ENCODE measurements at places on chromosomes 5 and 9. TPM values are rescaled to one million over a fixed set of nuclear protein-coding genes. Genes with fewer than 3 reads are reported as not detected.

GRCh38 chr9:123059472-123060220 lies 26.2 kb downstream of the GPR21 start:
- H3K4me1 ChIP-seq, result no peaks in the 10 kb centered on the region
- no peaks in the 10 kb centered on the region for H3K27me3 ChIP-seq
- H3K4me3 ChIP-seq, result no peak overlapping the region
- no peak for DNase-seq
- no peaks in the 10 kb centered on the region for H3K36me3 ChIP-seq
- H3K27ac ChIP-seq, result no peak overlapping the region

FAM153A gene
- total RNA-seq, result 0.18 TPM

DNA sequence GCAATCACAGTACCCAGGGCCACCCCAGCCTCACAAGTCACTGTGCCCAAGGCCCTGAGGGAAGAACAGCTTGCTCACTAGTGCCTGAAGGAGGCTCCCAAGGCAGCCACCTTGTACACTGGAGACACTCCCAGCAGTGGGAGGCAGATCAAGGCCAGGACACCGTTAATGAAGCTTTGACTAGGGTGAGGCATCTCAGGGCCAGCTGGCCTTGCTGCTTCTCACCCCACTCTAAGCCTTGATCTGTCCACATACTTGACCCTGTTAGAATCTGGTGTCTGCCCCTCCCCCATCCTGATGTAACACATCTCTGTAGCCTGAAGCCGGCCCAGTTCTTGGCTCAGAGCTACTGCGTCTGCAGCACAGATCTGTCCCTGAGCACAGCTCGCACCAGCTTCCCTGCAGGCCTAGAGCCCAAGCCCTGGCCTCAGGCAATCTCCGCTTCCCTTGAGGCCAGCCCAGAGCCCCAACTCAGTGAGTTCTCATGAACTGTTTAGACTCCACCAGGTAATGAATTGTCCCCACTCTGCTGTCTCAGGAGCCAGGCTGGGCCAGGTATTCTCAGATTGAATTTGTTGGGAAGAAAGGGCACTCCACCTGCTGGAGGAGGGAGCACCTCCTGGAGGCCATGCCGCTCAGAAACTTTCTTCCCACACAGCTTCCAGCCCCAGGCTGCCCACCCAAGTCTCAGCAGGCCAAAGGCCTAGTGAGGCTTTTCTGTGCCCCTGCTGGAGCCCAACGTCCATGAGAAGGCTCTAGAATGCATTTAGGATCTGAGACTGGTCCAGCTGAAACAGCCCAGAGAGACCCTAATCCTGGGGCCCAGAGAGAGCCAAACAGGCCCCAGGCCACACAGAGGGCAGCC lies 13.4 kb upstream of the JADE2 start:
- H3K36me3 ChIP-seq, result no peaks in the 10 kb centered on the region
- H3K4me3 ChIP-seq, result no peak overlapping the region
- no peak for DNase-seq
- H3K27me3 ChIP-seq, result no peaks in the 10 kb centered on the region
- no peaks in the 10 kb centered on the region for H3K4me1 ChIP-seq

DNA sequence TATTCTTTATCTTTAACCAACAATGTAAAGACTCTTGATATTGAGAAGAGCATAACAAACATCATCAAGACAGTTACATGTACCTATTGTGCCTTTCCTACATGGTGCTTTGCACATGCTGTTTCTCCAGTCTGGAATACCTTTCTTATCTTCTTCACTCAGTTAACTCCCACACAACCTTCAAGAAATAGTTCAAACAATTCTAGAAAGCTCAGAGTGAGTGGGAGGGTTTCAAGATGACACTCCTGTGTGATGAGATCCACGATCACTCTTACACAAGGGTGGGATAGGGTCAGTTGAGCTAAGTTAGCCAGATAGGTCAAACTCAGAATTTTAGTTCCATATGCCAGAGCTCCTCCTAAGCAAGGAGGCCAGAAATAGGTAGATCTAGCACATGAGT lies 915.5 kb downstream of the NR2F1-AS1 start:
- no peaks in the 10 kb centered on the region for H3K4me1 ChIP-seq
- H3K36me3 ChIP-seq, result no peaks in the 10 kb centered on the region
- no peaks in the 10 kb centered on the region for H3K27me3 ChIP-seq
- no peak overlapping the region for H3K27ac ChIP-seq
- H3K4me3 ChIP-seq, result no peak overlapping the region
- DNase-seq, result no peak

- no peak for DNase-seq
- no peak overlapping the region for H3K4me3 ChIP-seq
- peaks cover 2% of the 10 kb centered on the region for H3K27me3 ChIP-seq
- H3K4me1 ChIP-seq, result no peaks in the 10 kb centered on the region
These were observed 55.9 kb upstream of the CDKN2B start for GRCh38 chr9:22064957-22065356.

FBXW5 gene
- 73.0 TPM for total RNA-seq

DNA sequence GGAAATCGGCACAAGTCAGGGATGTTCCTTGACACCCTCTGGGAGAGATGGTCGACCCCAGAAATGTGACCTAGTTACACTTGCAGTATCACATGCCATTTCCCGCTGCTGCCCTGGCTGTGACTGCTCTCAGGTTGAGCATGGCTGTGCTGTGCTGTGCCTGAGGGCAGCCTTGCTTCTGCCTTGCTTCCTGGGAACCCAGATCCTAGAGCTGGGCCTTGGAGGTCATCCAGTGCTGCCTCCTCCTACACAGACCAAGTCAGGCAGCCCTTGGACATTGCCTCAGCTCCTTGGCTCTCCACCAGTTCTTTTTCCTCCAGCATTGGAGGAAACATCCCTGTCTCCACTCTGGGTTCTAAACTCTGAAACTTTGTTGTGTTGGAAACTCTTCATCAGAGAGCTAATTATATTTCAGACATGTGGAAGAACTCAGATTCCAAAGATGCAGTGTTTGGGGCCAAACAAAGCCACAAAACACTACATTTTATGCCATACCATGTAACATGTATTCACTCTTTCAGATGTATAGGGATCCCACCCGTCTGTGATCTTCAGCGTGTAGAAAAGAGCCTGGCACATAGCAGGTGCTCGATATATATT lies 6.1 kb downstream of the MAMDC2 start:
- no peaks in the 10 kb centered on the region for H3K4me1 ChIP-seq
- H3K27ac ChIP-seq, result no peak overlapping the region
- no peaks in the 10 kb centered on the region for H3K36me3 ChIP-seq
- peaks cover 4% of the 10 kb centered on the region for H3K27me3 ChIP-seq
- DNase-seq, result no peak

DNA sequence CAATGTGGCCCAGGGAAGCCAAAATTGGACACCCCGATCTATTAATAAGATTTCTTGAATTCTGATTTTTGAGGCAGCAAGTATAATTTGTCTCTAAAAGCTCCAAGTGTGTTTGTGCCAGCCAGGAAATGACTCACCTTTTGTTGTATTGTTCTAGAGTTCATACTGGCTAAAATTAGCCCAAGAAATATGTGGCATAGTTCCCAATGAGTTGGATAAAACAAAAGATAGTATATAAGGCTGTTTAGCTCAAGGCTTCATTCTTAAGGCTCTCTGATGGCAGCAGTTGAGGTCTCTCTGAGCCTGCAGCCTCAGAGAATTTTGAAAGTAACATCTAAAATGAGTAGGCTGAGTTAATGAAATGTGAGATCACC lies 21.6 kb downstream of the HMGXB3 start:
- H3K27me3 ChIP-seq, result no peaks in the 10 kb centered on the region
- H3K36me3 ChIP-seq, result peaks cover 13% of the 10 kb centered on the region
- no peaks in the 10 kb centered on the region for H3K4me1 ChIP-seq
- no peak overlapping the region for H3K27ac ChIP-seq
- H3K4me3 ChIP-seq, result no peak overlapping the region

DNA sequence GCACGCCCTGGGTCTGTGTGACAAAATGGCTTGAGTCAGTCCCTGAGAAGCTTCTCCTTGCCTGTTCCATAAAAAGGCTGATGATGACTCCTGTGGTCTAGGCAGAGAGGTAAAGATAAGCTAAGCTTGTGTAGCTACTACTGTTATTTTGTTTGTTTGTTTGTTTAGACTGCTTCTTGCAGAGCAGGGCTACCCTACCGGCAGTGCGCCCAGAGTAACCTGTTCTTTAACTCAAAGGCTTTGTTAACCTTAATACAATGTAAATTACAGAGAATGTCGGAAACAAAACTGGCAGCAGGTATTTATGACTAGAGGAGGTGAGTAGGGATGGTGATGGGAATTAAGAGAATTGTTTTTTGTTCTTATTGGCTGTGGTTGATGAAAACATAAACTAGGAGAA lies 87.6 kb downstream of the F2RL2 start:
- no peaks in the 10 kb centered on the region for H3K27me3 ChIP-seq
- no peak overlapping the region for H3K4me3 ChIP-seq
- H3K4me1 ChIP-seq, result no peaks in the 10 kb centered on the region
- H3K27ac ChIP-seq, result no peak overlapping the region

ODF2 gene
- total RNA-seq, result 42.3 TPM

GARIN3 gene
- total RNA-seq, result not detected

GRCh38 chr5:139733010-139733688 lies 62.5 kb upstream of the PSD2 start:
- H3K27me3 ChIP-seq, result no peaks in the 10 kb centered on the region
- H3K36me3 ChIP-seq, result no peaks in the 10 kb centered on the region
- DNase-seq, result no peak
- H3K4me1 ChIP-seq, result no peaks in the 10 kb centered on the region
- H3K27ac ChIP-seq, result no peak overlapping the region

DNA sequence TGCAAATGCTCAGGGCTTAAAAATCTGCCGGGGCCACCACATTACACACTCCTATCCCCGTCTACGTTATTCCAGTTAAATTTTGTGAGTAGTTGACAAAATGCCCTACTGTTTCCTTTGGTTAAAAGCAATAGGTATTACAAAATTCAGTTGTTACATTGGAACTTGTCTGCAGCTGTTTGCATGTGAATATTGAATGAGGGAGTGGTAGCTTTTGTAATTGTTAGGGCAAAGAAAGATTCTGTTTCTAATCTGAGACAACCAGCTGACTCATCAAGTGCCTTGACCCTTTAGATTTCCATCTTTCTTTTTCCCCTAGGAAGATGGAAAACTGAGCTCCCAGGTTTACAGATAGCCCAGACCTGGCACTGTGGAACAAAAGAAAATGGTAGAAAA lies 30.2 kb downstream of the MAML1 start:
- H3K4me1 ChIP-seq, result peaks cover 30% of the 10 kb centered on the region
- DNase-seq, result no peak
- no peak overlapping the region for H3K27ac ChIP-seq
- no peak overlapping the region for H3K4me3 ChIP-seq
- H3K36me3 ChIP-seq, result peaks cover 14% of the 10 kb centered on the region

GRCh38 chr5:154568589-154568988 lies 90.6 kb upstream of the HAND1 start:
- no peaks in the 10 kb centered on the region for H3K36me3 ChIP-seq
- H3K27me3 ChIP-seq, result no peaks in the 10 kb centered on the region
- no peaks in the 10 kb centered on the region for H3K4me1 ChIP-seq
- DNase-seq, result no peak
- H3K27ac ChIP-seq, result no peak overlapping the region

GRCh38 chr5:171407234-171407633 lies 12.2 kb upstream of the FGF18 start:
- H3K4me1 ChIP-seq, result no peaks in the 10 kb centered on the region
- H3K27ac ChIP-seq, result no peak overlapping the region
- H3K36me3 ChIP-seq, result peaks cover 39% of the 10 kb centered on the region
- no peak overlapping the region for H3K4me3 ChIP-seq

DNA sequence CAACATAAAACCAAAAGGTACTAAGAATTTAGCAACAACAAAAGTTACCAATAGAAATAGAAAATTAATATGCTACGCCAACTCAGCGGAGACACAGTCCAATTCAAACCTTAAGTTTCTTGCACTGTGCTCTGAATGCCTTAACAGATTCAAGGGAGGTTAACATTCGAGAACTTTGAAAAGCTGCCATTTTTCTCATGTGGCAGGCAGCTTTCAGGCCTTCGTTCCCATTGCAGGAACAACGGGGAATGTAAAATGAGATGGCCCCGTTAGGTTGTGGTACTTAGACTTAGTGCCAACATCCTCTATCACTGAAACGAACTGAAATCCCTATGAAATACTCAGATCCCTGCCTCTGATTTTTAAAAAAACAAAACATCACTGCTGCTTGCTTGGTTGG lies 22.4 kb downstream of the FNBP1 start:
- H3K27me3 ChIP-seq, result no peaks in the 10 kb centered on the region
- H3K4me3 ChIP-seq, result peak overlapping the region; percentile 19
- H3K27ac ChIP-seq, result peak overlapping the region; percentile 83
- H3K4me1 ChIP-seq, result peaks cover 90% of the 10 kb centered on the region
- DNase-seq, result no peak

GRCh38 chr5:32714836-32715235 lies 3.7 kb downstream of the NPR3 start:
- no peaks in the 10 kb centered on the region for H3K36me3 ChIP-seq
- H3K4me1 ChIP-seq, result 0 out of 2 replicates have a peak, but pooled peaks cover 4% of the 10 kb centered on the region
- peaks cover 10% of the 10 kb centered on the region for H3K27me3 ChIP-seq

DNA sequence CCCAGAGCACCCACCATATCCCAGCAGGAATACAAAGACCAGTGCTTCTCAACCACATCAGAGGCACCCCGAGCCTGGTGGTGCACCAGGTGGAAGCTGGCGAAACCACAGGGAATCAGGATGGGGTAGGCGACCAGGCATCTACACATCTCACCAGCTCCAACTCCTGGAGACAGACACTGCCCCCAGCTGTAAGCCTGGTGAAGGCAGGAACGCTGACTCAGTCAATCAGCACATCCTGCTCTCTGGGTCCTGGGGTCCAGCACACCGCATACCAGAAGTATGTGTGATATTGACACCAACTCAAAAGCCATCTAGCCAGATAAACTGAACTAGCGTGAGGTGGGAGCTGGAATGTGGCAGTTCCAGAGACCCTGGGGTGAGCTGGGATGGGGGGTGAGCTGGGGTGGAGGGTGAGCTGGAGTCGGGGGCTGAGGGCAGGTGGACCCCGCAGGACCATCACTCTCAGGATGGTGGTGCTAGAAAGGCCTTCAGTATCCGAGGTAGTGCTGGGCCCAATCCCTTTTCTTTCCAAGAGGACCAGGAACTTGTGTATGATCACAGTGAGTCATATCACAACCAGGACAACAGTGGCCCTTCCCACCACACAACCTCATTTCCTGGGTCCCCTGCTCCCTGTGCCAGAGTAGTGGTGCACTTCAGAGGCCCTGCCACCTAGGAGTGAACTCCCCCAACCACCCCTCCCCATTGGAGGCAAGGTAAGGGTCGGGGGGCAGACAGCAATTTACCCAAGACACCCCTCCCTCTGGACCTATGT lies 2.5 kb downstream of the DBN1 start:
- H3K36me3 ChIP-seq, result no peaks in the 10 kb centered on the region
- no peak for DNase-seq
- no peak overlapping the region for H3K4me3 ChIP-seq
- no peaks in the 10 kb centered on the region for H3K27me3 ChIP-seq
- peaks cover 12% of the 10 kb centered on the region for H3K4me1 ChIP-seq
- H3K27ac ChIP-seq, result no peak overlapping the region

- no peak overlapping the region for H3K27ac ChIP-seq
- H3K27me3 ChIP-seq, result no peaks in the 10 kb centered on the region
- no peaks in the 10 kb centered on the region for H3K36me3 ChIP-seq
- H3K4me3 ChIP-seq, result no peak overlapping the region
- DNase-seq, result no peak
These were observed 102.2 kb upstream of the FST start for GRCh38 chr5:53378190-53378589.

All from GM12878 (cell line).